ENCODE measurements at places on chromosomes 3 and 15.
A peak's percentile ranks its signal among the peaks of the same experiment; 100 is the strongest.

DNA sequence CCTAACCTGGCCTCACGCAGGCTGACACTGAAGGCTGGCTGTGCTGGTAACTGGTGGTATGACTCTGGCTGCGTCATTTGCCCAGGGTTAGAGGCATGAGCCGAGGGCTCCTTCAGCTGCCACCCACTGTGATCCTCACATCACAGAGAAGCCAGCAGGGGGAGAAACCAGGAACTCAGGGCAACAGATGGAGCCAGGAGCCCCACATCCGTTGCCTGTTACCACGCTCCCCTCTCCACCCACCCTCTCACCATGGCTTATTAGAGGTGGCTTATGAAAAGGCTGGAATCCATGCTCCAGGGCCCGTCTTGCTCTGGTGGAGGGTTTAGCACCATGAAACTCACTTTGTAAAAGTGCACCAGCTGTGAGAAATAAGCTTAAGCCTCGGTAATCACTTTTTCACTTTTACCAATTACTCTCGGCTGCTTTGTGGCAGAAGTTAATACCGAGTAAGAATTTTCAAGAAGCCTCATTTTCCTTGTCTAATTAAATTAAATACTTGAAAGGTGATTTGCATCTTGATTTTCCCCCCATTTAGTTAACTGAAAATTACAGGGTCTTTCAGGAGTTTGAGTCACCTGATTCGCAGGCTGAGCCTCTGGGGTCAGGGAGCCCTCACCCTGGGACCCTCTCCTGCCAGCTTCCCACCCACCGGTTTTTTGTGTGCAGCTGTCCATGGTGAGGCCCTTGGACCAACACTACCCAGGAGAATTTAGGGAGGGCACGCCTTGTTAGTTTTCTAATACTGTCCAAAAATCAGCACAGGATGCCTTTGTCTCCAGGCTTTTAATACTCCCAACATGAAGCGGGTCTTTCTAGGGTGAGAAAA, 60.9 kb downstream of the ASB7 start:
- no peak for DNase-seq

DNA sequence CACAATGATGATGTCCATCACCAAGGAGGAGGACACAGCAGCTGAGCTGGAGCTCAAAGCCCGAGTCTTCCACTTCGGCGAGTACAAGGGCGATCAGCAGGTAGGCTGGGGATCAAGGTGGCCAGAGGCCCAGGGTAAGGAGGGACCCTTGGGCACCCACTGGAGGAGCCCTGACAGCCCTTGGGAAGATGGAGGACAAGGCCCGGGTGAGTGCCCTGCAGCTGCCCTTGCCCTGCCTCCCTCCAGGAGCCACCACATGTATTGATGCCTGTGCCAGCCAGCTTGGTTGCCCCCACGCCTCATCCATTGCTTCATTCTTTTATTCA, 38.4 kb downstream of the CFAP100 start:
- no peak for DNase-seq

- peak; percentile 54 for DNase-seq
Measured at GRCh38 chr3:48429317-48429959, 448 bp downstream of the PLXNB1 start.

GRCh38 chr3:141081141-141081795, 30.1 kb downstream of the SPSB4 start:
- no peak for DNase-seq

DNA sequence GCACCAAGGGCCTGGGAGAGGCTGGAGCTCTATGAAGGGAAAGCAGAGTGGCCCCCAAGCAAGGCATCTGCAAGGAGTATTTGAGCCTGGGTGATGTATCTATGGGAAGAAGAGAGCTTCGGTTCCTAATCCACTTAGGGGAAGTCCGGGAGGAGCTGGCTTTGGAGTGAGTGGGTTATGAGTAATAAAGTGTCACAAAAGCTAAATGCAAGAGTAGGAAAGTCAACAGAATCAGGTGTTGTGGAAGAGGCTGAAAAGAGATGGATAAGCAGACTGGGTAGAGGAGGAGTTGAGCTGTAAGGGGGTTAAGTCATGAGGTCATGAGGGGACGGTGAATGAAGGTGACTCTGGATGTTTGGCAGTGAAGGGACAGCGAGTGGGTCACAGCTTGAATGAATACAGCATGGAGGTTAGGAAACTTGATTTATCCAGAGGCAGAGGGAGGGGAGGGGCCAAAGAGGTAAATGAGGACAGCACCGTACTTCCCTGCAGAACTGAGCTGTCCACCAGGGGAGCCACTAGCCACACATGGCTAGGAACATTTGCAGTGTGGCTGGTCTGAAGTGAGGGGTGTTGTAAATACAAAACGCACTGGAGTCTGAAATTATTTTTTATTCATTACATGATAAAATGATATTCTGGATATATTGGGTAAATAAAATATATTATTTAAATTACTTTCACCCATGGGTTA, 83.3 kb downstream of the ADCY5 start:
- DNase-seq: no peak
